Naive thymus-derived CD4-positive, alpha-beta T cell (primary cell): ENCODE measurements at places on chromosomes 5 and 9.
A peak's percentile ranks its signal among the peaks of the same experiment; 100 is the strongest.

DNA sequence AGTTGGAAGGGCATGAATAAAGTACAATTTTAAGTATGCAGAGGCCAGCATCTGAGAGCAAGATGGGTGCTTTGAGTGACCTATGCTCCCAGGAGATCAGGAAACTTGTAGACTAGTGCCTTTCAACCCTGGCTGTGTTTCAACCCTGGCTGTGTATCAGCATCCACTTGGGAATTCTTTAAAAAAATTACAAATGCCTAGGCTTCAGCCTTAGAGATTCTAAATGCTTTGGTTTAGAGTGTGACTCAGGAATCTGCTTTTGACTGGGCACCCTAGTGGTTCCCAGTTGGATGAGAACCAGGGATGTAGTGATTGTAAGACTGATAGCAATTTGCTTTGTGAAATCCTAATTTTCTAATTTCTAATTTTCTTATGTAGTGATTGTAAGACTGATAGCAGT is 65.6 kb downstream of the RALGPS1 start:
- no peak for DNase-seq

DNA sequence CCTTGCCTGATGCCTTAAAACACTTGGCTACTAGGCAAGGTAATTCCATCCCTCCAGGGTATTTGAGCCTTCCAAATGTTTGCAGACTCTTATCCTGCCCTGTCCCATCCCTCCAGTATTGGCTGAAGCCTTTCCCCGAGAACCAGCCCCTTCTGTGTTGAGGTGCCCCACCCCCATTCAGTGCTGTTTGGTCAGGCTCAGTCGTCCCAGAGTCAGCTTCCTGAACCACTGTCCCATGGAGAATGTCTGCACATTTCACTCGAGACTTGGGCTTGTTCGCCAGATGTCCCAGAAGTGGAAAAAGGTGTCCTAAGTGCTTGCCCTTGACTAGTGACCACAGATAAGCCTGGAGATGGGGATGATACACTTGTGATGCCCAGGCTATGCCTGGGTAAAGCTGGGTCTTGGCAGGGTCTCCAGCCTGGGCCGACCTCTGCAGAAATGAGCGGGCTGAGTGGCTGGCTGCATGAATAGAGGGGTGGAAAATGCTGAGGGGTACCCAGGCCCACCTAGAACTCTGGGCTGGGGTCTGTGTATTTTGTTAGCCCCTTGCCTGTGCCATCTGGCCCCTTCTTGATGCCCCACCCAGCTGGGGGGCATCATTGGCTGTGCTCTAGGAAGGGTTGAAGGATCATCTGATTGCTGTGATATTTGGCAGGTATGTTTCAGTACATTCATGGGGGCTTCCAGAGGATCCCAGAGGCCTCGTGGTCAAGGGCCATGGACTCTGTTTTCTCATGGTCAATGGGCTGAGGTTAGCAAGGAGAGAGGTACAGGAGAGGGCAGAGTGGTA is 178.4 kb downstream of the MACROH2A1 start:
- DNase-seq: no peak

DNA sequence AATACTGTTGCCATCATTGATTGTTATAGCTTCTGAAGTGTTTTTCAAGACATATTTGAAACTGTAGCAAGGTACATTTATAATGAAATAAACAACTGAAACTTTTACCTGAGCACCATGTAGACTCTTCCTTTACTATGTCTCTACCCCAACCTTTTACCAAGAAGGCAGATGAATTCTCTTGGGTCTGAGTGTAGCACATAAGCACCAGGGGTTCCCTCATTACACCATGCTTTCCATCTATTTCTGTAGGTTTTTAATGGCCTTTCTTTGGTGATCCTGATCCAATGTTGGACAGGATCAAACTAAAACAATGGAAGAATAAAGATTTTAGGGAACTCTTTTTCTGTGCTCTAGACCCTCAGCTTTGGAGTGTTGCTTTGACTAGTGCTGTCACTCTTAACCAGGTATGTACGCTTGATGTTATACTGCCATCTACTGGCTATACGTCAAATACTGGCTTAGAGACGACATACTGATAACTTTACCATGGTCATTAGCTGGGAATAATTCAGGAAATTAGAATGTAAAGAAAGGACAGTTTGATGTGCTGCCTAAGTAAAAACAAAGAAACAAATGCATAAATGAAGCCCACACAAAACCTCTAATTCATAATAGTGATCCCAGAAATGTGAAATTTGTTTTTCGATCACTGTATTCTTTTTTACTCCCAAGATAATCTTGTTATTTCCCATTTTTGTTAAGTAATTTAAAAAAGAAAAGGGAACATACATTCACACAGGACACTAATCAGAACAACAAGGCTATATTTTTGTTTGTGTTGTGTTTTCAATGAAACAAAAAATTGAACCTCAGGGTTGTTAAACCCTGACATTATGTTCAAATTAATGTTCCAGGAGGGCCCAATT is 30.7 kb downstream of the IFNW1 start:
- peak; percentile 61 for DNase-seq

- DNase-seq: no peak
Measured at GRCh38 chr5:58405175-58405574, 54.7 kb downstream of the PLK2 start.

GRCh38 chr5:43514025-43514424 is 923 bp downstream of the C5orf34 start:
- no peak for DNase-seq

- no peak for DNase-seq
Measured at GRCh38 chr5:134651531-134651930, 2.9 kb downstream of the SEC24A start.

- DNase-seq: no peak
Measured at GRCh38 chr9:70015099-70015498, 28.5 kb upstream of the MAMDC2 start.

GRCh38 chr5:167657016-167657415 is 634.4 kb upstream of the WWC1 start:
- DNase-seq: no peak

DNA sequence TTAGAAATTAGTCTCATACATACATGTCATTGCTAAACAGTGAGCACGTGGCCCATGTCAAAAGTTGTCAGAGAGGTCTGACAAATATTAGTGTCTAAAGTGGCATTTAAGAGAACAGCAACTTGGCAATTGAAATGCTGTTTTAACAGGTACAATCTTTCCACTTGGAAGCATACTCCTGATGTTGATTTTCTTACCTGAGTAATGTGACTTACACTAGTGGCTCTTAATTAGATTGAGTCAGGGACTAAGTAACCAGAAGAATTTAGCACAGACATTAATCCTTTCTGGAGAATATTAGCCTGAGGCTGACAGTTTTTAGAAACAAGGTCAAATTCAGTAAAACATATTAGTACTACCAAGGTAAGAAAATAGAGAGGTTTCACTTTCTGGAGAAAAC is 357.0 kb upstream of the ZNF608 start:
- DNase-seq: no peak

- no peak for DNase-seq
Measured at GRCh38 chr5:75200776-75201175, 35.9 kb downstream of the ANKRD31 start.

DNA sequence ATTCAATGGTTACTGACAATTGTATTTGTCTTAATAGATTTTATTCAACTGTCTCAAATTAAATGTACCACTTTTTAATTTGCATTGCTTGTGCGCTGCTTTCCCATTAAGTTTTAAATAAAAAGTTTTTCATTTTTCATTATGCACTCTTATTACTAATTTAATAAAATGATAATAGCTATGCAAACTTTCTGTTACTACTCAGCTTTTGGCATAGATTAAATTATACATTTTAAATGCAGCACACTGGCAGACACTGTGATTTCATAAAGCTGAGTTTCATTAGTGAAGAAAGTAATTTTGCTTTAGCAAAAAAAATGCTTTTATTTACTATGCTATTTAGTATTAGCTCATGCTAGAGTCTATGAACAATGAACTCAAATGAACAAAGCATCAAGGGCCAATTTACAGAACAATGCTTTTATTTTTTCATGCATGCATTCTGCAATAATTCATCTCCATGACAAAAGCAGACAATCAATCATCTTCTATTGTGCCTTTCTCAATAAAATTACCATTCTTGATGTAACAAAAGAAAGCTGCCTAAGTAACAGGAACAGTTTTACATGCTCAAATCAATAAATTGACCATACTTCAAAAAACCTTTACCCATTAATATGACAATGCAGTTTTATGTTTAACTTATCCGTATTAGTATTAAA is 595.2 kb upstream of the ARRDC3 start:
- no peak for DNase-seq

DNA sequence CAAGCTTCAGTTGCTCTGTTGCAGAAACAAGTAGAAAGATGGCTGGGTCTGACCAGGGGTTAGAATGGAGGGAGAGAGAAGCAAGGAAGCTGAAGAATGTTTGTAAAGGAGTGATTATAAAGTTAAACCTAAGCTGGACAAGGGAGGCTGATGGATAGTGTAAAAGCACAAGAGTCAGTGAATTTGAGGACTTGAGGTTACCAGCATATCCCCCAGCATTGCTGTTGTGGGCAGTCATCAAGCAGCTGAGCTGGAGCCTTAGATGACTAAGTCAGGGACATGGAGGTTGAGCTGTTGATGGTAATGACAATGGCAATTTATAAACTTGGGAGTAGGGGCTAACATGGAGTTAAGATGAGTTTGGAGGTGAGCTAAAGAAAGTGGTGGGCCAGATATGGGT is 131.5 kb downstream of the ERCC6L2 start:
- no peak for DNase-seq

DNA sequence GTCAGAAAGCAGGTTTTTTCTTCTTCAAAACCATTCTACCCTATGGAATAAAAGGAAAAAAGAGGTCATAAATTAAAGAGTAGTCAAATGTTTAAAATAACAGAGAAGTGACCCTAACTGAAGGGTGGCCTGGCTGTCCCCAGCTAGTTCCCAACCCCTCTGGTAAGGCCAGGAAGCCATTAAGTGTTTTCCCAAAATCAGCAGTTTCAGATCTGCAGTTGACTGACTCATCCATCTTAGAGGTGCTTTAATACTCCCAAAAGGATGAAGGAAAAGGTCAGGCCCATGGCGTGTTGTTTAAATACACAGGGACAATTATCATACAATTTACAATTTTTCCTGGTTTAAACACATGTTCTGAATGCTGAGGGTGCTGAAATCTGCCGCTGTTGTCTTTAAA is 47.9 kb upstream of the TBC1D9B start:
- no peak for DNase-seq

DNA sequence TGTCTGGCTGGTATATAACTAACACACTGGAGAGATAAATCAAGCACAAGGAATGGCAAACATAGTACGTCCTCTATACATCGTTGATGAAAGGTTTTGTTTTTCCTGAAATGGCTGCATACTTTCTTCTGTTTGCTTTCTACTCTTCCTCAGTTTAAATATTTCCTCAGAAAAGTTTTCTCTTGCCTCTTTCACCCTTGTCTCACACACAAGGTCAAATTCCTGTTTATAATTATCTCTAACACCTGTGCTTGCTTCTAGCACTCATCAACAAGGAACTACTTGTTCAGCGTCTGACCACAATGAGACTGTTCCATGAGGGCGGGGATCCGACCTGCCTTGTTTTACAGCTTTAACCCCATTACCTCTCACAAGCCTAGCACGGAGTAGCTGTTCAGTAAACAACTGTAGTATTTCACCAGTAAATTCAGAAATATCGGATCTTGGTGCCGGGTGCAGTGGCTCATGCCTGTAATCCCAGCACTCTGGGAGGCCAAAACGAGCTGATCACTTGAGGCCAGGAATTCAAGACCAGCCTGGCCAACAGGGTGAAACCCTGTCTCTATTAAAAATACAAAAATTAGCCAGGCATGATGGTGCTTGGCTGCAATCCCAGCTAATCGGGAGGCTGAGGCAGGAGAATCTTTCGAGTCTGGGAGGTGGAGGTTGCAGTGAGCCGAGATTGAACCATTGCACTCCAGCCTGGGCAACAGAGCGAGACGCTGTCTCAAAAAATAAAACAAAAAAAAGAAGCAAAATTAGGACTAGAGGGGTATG is 37.0 kb downstream of the NR6A1 start:
- DNase-seq: no peak

GRCh38 chr5:150895431-150896428 is 9.1 kb downstream of the ZNF300 start:
- DNase-seq: no peak

DNA sequence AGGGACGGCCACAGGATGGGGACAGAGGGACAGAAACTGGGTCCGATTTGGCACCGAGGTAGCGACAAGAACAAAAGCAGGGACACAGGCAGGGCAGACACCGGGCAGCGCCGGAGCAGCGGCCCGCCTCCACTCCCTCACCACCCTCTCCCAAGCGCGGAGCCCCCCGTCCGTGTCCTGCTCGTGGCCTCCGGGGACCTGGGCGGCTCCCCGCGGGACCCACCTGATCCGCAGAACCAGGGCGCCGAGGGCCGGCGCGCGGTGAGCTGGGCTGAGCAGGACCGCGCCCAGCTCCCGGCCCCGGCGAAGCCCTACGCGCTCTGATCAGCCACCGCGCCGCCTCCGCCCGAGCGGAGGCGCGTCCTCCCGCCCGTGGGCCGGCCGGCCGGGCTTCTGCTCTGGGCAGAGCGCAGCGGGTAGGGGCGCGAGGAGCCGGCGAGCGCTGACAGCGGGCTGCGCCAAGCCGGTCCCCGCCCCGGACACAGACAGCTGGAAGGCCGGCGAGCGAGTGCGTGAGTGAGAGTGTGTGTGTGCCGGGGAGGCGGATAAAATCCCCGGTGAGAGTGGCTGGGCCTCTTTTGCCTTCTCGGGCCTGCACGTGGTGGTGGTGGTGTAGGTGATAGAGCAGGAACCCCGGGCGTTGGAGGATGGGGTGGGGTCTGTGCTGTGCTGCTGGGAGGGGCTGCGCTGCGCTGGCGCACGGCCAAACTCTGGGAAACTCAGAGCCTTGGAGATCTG is at the start of gene GGTA1:
Gene GGTA1 (minus strand): TSS at position 418 of the 738 bp plus-strand sequence. CDS start 31,922 bp downstream, outside the sequence.
- no peak for DNase-seq

DNA sequence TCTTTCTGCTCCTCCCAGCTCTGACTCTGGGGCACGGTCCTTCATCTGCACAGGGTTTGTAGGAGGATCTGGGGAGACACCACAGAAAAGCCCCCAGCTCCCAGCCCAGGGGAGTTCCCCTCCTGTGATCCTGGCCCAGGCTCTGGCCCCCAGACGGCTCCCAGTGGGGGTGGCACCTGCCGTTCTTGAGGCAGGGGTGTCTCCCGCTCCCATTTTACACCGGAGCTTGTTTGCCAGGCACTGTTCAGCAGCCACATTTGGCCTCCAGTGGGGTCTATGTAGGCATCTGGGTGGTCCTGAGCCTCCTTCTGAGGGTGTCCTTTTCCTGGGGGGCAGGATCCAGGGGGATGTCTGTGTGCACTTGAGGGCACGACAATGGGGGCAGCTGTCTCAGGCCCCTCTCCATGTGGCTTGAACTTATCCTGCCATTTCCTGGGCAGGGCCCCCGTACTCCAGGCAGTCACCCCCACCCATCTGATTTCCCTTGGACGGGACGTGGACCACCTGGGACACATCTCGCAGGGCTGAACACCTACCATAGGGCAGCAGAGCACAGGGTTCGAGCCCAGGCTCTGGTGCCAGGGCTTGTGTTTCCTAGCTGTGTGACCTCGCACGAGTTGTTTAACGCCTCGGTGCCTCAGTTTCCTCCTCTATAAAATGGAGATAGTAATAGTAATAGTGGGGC is 275.0 kb upstream of the MVB12B start:
- DNase-seq: no peak

DNA sequence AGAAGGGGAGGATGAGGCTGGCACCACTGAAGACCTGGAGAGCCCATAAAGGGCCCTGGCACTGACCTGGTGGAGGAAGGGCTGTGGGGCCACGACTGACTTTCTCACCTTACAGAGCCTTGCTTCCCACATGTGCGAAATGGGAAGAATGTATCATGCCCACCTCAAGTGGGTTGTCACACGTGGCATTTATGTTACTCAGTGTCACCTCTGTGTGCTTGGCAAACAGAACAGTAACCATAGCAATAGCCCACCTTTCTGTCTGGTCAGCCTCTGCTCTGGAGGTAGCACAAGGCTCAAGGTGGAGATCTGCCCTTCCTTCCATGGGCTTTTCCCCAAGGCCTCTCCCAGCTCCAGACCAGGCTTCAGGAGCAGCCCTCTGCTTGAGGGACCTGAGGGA is 16.7 kb downstream of the TCF7 start:
- DNase-seq: no peak
